ENCODE measurements at places on chromosomes 1 and 21.

DNA sequence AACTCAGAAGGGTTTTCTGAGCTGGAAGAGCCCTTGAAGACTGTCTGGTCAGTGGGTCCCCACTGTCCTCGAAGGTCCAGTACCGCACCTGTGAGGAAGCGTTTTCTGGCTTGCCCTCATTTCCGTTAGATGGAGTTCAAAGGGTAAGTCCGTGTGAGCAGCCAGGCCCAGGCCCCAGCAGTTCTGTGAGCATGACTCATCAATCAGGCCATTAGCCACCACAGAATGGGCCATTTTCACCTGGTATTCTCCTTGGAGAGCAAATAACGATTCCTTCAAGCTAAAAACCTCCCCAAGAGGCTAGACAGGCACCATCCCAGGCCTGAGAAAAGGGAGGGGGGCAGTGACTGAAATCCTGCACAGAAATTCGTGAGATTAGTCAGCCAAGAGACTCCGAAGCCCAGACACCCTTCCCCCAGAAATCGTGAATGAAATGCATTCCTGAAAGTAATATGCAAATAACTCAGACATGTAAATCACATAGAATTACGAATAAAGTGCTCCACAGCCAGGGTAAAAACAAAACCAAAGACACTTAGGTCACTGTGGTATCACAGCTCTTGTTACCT lies 66.0 kb downstream of the BCAR3 start:
- DNase-seq, result no peak

DNA sequence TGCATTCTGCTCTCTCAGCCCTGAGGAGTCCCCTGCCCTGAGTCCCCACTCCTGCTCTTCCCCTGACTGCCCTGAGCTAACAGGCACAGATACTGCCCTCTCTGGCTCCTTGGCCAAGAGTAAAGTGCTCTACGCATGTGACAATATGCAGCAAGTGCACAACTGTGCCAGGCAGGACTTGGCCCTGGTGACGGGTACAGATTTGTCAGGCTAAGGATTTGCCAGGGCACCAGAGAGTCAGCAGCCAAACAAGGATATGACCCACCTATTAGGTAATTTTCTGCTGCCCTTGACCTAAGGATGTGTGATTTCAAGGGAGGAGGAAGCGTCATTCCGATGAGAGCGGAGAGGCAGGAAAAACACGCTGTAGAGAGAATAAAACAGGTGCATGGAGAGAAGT lies 339.0 kb downstream of the PTPRU start:
- no peak for DNase-seq

DNA sequence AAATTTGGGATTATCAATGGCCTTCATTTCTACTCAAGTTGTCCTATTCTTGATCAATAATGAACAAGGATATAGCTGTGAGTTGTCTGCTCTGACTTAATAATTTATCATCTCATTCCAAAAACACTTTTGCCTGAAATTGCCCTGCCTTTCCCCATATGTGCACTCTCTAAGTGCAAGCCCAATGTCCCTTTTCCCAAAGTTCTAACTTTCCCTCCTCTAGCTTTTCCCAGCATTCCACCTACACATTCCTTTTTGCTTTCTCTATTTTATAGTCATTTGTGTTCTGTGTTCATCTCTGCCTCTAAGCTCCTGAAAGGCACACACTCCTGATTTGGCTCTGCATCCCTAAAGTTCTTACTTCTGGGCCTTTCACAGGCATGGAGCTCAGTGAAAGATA lies 34.7 kb downstream of the SUSD4 start:
- DNase-seq, result no peak

GRCh38 chr1:164562947-164563520 lies 4.0 kb downstream of the PBX1 start:
- DNase-seq, result no peak

DNA sequence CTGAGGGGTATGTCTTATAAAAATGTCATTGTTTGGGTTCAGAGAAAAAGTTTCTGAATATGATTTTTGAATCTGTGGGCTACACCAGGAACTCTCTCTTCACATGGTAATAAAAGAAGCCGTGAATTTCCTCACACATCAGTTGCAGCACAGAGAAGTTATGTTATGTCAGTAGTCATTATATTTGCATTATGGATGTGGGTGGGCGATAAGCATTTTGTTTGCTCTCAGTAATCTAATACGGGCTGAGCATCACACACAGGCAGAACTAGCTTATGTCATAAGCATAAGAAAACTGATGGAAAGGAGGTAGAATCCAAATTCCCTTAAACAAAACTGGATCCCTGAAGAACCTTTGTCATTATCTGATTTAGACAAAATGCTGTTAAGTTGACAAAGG lies 70.8 kb downstream of the PRDM2 start:
- DNase-seq, result no peak

GRCh38 chr1:33500547-33500946 lies 28.1 kb downstream of the ZSCAN20 start:
- DNase-seq, result no peak

- no peak for DNase-seq
Observed at GRCh38 chr1:3711780-3712451, 40.3 kb upstream of the CCDC27 start.

DNA sequence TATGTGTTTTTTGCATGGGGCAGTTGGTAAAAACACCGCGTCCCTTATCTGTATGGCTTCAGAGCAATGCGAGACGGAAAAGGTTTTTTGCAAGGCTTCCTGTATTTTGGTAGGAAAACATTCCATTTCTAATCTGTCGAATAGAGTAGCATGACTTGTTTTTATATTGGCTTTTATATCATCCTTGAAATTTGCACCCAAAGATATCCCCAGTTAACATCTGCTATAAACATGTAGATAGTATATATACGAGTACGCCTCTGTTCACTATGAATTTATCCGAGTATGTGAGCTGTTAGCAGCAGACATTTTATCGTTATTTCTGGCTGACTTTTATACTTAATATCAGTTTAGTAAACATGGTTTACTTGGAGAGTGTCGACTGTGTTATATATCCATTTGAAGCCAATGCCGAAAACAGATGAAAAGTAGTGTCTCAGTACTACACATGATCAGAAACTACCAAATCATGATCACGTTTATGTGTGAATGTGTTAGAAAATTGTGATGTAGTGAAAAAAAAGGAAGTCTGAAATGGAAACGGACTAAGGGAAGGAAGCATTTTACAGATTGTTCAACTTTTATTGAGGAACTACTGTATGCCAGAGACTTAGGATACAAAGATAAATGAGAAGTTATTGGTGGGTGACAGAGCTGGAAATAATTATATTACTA lies 1.0 kb downstream of the LEPR start:
- no peak for DNase-seq

GRCh38 chr1:173356191-173356762 lies 120.9 kb upstream of the PRDX6 start:
- no peak for DNase-seq

GRCh38 chr1:205454903-205455335 lies 926 bp downstream of the BLACAT1 start:
- no peak for DNase-seq

DNA sequence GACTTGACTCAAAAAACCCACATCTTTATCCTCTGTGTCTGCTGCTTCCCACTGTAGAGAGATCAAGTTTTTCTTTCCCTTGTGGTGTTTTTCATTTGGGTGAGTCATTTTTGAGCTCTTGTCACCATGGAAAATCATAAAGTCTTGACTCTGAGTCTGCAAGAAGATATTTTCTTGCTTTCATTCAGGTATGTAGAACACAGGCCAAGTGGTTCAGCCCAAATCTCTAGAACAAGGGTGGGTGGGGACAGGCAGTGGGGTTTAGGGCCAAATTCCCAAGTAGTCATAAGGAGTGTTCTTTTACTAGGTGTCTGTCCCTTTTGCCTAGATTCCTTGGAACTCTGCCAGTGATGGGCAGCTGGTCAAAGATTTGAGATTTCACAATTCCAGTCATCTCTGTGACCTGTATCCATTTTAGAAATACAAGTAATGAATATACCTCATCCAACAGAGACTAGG lies 21.5 kb upstream of the ARHGAP29 start:
- DNase-seq, result no peak

- DNase-seq, result no peak
Observed at GRCh38 chr21:35227786-35228185, 178.7 kb upstream of the RUNX1 start.

DNA sequence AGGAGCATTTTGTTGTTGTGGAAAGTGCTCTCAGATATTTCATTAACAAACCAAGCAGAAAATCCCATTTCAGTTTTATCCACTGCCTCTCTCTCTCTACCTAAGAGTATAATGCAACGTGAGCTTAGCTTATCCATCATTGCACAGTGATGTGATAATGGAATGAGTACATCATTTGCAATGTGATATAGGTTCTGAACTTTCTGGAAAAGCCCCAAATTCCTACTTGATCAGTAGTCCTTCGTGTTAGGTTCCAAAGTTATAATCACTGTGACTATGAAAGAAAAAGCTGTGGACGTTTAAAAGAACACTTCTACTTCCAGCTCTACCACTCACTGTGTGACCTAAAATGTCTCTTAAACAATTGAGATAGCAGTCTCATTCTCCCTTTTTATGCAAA lies 76.4 kb upstream of the PRMT6 start:
- DNase-seq, result no peak

DNA sequence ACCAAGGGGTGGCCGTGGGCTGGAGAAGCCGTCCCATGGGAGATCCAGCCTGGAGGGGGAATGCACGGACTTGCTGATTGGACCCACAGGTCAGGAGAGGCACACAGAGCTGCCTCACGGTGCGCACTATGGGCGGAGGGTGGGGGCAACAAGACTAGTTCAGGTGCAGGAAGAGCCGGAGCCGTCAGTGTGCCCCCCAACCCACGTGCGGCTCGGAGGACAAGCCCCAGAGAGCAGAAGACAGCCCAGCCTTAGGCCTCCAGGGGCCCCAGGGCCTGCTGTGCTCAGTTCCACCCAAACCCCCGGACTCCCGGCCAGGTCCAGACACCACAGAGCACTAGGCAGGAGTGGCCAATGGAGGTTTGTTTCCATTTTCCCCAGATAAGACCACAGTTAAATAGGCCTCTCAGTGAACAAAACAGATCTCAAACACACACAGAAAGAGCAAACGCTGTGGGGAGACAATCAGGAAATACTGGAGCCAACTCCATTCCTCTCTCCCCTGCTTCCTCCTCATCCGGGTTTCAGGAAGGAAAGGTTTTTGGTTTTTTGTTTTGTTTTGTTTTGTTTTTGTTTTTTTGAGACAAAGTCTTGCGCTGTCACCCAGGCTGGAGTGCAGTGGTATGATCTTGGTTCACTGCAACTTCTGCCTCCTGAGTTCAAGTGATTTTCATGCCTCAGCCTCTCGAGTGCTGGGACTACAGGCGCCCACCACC lies 84.2 kb downstream of the ADSS2 start:
- no peak for DNase-seq

GRCh38 chr1:204791453-204792353 lies 79.0 kb upstream of the NFASC start:
- DNase-seq, result peak; percentile 46

GRCh38 chr21:20999659-21000058 lies 1.4 kb downstream of the NCAM2 start:
- DNase-seq, result no peak

GRCh38 chr21:28437061-28437460 lies 555.6 kb downstream of the LTN1 start:
- DNase-seq, result no peak

GRCh38 chr1:167899253-167899681 lies 14.7 kb downstream of the ADCY10 start:
- no peak for DNase-seq

DNA sequence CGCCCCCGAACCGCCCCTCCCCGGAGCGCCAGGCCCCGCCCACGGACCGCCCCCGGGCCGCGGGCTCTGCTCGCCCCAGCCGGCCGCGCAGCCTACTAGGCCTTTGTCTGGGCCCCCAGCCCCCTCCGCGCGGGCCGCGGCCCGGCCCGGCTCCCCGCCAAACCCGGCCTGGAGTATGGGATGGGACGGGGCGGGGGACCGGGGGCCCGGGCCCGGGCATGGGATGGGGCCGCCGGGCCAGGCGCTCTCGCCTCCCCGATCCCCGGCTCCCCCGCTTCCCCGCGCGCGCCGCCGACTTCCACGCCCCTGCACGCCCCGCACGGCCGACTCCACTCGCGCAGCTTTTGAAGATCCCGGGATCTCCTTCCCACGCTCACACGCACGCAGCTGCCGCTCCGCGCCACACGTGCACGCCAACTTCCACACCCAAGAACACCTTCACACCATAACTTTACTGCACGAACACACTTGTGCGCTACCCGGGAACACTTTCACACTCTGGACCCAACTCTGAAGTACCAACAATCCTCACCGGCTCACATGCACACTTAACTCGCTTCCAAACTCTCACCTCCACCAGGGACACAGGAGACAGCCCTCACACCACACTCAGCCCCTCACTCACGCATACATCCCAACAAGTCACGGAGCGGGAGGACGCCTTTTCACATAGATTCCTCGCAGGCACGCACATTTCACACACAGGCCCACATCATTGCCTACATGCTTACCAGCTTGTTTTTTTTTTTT lies 437 bp upstream of the HSPG2 start:
- peak; percentile 42 for DNase-seq

DNA sequence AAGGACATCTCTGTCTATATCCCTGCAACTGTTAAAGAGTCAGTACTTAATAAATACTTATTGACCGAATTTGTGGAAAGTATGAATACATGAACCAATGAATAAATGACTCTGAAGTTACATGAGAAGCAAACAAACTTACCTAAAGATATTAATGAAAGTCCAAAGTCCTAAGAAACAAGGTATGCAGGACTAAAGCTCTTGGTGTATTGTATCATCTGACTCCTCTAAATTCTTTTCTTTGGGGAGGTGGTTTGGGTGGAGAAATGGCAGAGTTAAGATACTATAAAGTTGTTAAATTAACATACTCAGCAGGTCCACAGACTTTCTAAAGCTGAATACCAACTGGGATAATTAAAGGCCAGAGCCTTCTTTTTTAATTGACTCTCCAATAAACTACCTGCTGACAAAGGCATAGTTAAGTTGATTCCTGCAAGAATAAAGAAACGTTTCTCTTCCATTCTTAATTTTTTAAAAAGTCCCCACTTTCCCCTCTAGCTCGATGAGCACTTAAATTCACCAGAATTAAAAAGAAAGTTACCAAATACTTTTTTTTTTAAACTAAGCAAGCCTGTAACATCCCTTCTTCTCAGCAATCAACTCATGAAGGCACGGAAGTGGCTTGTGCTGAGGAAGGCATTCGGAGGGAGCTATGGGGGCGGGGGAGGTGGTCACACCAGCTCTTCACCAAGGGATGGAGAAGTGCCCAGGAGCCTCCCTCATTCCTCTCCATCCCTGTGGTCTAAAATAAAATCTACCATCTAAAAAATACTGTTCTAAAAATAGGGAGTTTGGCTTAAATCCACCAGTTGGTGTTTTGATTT lies 61.1 kb downstream of the GADD45A start:
- DNase-seq, result no peak

GRCh38 chr1:226610671-226611070 lies 62.1 kb downstream of the STUM start:
- no peak for DNase-seq

GRCh38 chr1:208686592-208686991 lies 442.4 kb upstream of the PLXNA2 start:
- DNase-seq, result no peak

DNA sequence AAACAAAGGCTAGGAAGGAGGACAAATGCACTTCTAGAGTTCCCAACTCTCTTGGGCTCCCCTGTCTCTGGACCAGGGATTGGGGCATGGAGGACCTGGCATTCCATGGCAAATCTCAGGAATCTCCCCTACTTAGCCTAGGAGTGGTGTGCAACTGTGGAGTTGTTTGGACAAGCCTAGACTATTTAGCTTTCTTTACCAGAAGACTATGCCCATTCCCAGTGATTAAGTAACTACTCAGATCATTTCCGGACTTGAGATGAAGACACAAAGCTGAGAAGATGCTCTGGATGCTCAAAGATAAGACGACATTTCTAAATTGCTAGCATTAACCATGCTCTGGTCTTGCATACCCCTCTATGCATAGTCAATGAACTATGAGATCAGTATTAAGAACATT lies 13.7 kb upstream of the MARK1 start:
- DNase-seq, result no peak
